Stimulated activated CD8-positive, alpha-beta memory T cell treated with anti-CD3 and anti-CD28 coated beads, Interleukin-12 subunit alpha, Interleukin-12 subunit beta, amount 100 ng/mL, for 4 hours (primary cell): ENCODE measurements at places on chromosomes 11 and 22.

DNA sequence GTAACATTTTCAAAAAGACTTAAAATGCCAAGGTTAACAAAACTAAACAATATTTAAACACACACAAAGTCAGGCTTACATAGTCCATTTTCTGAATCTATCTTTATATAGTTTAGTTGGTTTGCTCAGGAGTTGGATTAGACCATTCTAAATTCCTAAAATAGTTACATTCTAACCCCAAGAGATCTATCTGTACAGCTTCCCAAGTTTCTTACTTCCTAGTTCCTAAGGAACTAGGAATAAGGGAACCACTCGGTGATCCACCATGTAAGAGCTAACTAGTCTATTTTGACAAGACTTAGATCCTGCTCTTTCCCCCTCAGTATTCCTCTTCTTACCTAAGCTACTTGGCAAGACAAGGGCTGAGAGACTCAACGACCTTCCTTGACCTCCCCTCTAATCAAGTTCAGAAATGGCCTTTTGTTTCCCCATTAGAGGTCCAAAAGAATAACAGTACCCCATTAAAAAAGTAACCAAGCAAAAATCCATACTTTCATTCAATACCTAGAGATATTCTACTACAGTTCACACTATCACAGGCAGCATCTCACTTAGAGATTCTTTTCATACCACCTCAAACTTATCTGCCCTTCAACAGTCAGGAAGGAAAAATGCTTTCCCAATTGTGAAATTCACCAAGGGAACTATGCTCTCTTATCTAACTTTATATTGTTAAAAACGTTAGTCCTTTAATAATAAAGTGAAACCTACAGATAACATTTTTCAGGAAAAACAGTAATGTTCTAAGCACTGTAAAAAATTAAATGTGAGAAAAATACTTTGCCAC lies 253.1 kb downstream of the TTC28 start:
- DNase-seq = no peak

GRCh38 chr22:26848244-26848920 lies 191.0 kb downstream of the MIAT start:
- DNase-seq = no peak

GRCh38 chr22:41762980-41763779 lies 37.3 kb upstream of the CCDC134 start:
- no peak for DNase-seq

DNA sequence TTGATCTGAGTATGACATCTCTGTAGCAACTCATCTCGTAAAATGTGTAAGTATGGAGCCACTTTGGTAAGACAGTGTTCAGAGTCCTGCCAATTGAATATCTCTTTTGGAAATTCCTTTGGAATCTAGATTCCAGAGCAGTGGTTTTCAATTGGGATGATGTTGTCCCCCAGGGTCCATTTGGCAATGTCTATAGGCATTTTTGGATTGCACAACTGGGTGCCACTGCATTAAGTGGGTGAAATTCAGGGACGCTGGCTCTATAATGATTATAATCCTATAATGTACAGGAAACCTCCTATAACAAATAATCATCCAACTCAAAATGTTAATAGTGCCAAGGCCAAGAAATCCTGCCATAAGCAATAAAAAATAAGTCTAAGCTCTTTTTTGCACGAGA lies 404.8 kb upstream of the RAG2 start:
- DNase-seq = no peak

GRCh38 chr11:119518746-119519730 lies 96.1 kb upstream of the THY1 start:
- DNase-seq = no peak

DNA sequence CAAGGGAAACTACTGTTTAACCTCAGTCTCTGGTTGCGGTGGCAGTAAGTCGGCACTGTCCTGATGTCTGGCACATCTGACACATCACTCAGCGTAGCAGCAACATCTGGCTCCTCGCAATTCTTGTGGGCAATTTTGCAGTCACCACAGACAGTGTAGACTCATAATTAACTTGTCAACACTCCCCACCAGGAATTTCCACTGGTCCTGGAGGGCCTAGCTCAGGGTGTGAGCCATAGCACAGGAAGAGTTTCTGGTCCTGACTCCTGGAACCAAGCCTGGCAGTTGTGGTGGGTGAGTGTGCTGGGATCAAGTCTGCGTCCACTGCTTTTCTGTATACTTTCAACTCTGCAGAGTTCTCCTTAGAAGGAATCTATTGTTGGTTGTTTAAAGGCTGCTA lies 209.7 kb downstream of the SNX19 start:
- DNase-seq = no peak

- no peak for DNase-seq
Observed at GRCh38 chr22:44776605-44777363, 24.4 kb downstream of the ARHGAP8 start.

DNA sequence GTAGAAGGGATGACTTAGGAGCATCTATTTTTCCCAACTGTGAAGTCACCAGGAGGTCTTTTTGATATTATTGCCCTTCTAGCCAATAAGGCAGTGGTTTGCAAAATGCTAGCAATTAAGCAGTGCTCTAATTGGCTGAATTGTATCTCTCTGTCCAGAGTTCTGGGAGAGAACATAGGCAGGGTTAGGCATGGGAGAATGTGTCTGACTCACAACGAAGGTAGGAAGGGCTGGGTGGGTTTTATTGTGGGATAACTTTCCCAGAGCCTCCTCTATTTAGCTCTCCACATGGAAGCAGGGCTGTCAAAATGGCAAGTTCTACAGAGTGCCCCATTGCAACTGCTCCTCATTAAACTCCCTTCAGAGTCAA lies 415.9 kb upstream of the CADM1 start:
- no peak for DNase-seq

- no peak for DNase-seq
Observed at GRCh38 chr11:13947379-13947778, 15.1 kb upstream of the SPON1 start.

DNA sequence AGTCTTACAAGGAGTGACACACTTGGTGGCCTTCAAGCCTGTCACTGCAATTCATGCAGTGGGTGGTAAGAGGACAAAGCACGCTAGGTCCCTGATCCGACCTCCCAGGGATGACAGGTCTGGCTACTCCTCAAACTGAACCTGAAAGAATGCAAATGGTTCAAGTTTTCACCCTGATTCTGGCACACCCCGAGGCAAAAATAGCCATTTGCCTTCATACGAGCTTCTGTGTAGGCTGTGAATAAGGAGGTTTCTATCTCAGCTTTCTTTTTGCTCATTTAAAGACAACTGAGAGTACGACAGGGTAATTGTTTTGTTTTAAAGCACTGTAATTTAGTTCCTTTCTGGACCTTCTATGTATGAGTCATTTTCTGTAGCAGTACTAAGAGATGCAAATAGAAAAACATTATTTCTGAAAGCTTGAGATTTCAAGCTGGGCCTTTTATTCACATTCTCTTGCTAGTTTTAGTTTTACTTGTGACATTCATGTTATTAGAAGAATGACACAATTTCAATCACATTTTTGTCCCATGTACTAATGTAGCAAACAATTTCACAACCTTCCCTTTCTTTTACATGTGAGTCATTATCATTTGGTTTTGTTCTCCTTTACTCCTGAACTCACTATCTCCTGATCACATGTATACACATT lies 56.6 kb upstream of the FDX1 start:
- no peak for DNase-seq
